ENCODE measurements at places on chromosomes 7 and 10. TPM values are rescaled to one million over a fixed set of nuclear protein-coding genes. Genes with fewer than 3 reads are reported as not detected.
A peak's percentile ranks its signal among the peaks of the same experiment; 100 is the strongest.

The TRIM50 gene
- not detected for total RNA-seq

- no peak for DNase-seq
These were observed 99.9 kb upstream of the JAZF1 start for GRCh38 chr7:28280516-28280915.

The TMEM229A gene
- not detected for total RNA-seq

DNA sequence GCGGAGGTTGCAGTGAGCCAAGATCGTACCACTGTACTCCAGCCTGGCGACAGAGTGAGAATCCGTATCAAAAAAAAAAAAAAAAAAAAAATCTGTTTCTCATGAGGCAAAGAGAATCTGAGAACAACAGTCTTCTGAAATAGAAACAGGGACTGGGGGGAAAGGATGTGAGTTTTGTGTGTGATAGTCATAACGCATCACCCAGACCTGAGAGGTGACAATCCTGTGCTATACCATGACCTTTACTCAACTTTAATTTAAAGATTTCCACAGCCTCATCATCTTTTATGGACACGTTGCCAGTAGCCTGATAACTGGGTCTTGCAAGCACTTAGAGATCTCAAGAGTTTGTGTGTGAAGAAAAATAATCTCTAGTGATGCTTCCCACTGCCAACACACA is 2.3 kb downstream of the ATXN7L1 start:
- no peak for DNase-seq

The FAM25A gene
- not detected for total RNA-seq

The LIPF gene
- not detected for total RNA-seq

GRCh38 chr7:41679566-41679965 is 23.3 kb downstream of the INHBA start:
- no peak for DNase-seq

The ANKRD30A gene
- total RNA-seq = not detected

The PNLIPRP2 gene
- total RNA-seq = not detected

The CALN1 gene
- total RNA-seq = 0.03 TPM

DNA sequence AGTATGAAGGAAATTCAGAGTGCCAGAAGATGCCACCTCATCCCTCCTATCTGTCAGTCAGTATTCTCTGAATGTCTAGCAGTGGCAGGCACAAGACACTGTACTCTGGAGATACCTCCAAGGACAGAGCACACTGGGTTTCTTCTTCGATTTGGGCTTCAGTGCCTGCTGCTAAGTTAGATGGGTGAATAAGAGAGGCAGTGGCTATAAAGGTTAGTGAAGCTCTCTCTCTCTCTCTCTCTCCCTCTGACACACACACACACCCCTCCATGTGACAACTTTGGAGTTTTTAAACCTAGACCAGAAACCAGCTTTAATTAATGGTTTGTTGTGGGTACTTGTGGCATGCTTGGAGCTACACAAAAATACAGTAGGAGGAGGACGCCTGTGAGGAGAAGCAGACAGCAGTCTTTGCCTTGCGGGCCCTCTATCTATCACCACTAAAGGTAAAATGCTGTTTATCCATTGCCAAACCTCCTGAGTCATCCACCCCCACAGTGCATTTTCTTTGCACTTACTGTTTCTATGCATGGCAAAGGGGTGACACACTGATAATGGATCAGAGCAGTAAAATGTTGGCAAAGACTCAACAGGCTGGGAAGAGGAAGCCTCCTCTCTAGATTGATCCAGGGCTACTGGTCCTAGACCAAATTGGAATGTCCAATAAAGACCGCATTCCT is 102.5 kb downstream of the TRIL start:
- no peak for DNase-seq

DNA sequence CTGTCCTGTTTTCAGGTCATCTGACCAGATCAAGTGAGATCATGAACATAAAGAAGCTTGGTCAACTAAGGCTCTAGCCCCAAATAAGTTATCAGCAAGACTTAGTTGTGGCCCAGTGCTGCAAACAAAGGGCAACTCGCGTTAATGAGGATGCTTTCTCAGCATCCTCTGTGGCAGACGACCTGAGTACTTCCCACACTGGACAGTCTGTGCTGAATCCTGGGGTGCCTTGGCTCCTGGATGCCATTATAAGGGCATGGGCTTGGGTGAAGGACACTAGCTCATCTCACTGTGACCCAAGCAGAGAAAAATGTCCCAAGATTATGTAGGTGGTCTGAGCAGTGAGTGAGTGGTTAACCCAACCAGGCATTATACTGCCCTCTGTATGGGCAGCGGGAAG is 13.9 kb downstream of the CPA5 start:
- no peak for DNase-seq

GRCh38 chr7:66758950-66759628 is 18.6 kb downstream of the RABGEF1 start:
- peak; percentile 79 for DNase-seq

GRCh38 chr10:132994185-132994796 is 51.9 kb upstream of the CFAP46 start:
- no peak for DNase-seq

The WASHC2C gene
- 59.1 TPM for total RNA-seq

- DNase-seq = no peak
These were observed 69.3 kb upstream of the PHYHIPL start for GRCh38 chr10:59107147-59107546.

GRCh38 chr10:71829171-71829570 is 21.9 kb downstream of the PSAP start:
- peak; percentile 83 for DNase-seq

GRCh38 chr7:52017802-52018679 is 701.4 kb upstream of the COBL start:
- no peak for DNase-seq
